ENCODE measurements at places on chromosomes 12 and 14. TPM values are rescaled to one million over a fixed set of nuclear protein-coding genes. Genes with fewer than 3 reads are reported as not detected.

STXBP6 gene
- total RNA-seq, result 19.9 TPM

IAPP gene
- not detected for total RNA-seq

SNRPF gene
- total RNA-seq, result 17.4 TPM

AQP2 gene
- total RNA-seq, result not detected

CHGA gene
- 218 TPM for total RNA-seq

CCDC38 gene
- total RNA-seq, result not detected

CYP27B1 gene
- total RNA-seq, result 1.7 TPM

MYF5 gene
- not detected for total RNA-seq

CLEC6A gene
- total RNA-seq, result not detected
